CD4-positive, alpha-beta T cell treated with Interleukin-17A for 4 hours (primary cell): ENCODE measurements at places on chromosomes 2 and 18.

GRCh38 chr2:58812771-58813344, 571.7 kb upstream of the FANCL start:
- no peak for DNase-seq

DNA sequence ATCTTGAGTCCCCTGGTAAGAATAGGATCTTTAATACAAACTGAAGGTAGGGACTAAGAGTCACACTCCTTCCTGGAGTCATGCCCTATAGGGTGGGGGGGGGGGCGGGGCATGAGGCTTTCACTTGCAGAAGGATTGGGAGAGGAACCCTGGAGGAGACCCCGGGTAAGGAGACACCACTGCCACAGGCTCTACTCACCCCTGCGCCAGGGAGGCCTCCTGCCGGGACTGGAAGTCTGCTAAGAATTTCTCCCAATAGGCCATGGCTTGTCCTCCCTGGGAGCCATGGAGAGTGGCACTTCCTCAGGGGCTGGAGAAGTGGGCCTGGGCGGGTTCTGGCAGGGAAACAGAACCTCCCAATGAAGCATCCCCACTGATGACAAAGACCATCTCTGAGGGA, 645.3 kb upstream of the RAB6C start:
- DNase-seq, result no peak

GRCh38 chr18:52572036-52573000, 232.3 kb downstream of the DCC start:
- DNase-seq, result no peak

DNA sequence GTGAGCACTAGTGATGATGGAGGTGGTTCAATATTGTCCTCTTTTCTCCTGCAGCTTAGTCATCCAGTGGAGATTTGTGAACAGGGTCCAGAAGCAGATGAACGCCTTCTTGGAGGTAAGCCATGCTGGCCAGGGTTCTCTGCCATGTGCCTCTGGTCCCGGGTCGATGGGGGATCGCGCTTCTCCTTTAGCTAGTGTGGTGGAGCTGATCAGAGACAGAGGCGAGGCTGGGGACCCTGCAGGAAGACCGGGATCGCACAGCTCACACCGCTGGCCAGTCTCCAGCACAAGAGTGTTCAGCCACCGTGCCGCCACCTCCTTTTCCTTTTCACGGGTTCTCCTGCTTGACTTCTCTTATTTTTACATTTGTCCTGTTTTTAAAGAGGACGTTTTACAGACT, 243.4 kb downstream of the ALPK2 start:
- no peak for DNase-seq

DNA sequence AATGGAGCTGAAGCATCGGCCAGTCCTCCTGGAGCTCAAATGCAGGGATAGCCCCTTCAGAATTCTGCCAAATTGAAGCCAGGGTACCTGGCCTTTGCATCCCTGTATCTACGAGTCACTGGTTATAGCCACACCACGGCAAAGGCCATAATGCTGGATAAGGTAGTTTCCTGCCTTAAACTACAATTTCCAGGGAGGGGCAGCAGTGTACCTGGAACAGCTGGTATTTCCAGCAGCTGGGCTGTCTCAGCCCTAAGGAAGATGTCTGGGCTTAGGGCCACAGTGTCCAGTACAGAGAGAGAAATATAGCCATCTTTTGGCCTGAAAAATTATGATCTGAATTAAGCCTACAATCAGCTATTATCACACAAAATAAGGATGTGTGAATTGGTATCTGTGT, 180.3 kb downstream of the GCA start:
- DNase-seq, result no peak

DNA sequence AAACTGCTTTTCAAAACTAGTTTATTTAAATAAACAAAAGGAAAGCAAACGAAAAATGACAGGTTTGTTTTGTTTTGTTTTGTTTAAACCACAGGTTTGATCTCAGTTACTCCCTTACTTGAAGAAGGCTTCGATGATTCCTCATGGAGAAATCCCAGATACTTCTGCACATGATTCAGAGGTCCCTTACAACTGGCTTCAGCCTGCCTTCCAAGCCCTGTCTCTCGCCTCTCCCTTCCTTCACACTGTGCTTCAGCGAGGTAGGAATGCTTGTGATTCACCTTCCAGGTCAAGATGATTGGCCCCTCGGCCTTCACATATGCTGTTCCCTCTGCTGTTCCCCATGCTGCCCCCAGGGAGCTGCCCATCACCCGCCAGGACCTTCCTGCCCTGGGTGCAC, 104.1 kb upstream of the ITGA6 start:
- DNase-seq, result no peak

- no peak for DNase-seq
Observed at GRCh38 chr18:23631312-23631711, 31.4 kb downstream of the ANKRD29 start.

GRCh38 chr2:239905884-239906654, 119.1 kb downstream of the NDUFA10 start:
- DNase-seq, result no peak
